ENCODE measurements at places on chromosomes 16 and 17.
A peak's percentile ranks its signal among the peaks of the same experiment; 100 is the strongest.

GRCh38 chr17:75849279-75849646 lies 5.1 kb upstream of the UNC13D start:
- no peak overlapping the region for H3K27ac ChIP-seq
- H3K4me3 ChIP-seq = no peak overlapping the region
- H3K4me1 ChIP-seq = peaks cover 37% of the 10 kb centered on the region
- no peak for DNase-seq

GRCh38 chr16:66851166-66851964 lies 7.2 kb downstream of the CA7 start:
- H3K36me3 ChIP-seq = no peaks in the 10 kb centered on the region
- no peak overlapping the region for H3K27ac ChIP-seq
- no peak overlapping the region for H3K4me3 ChIP-seq
- no peak for DNase-seq

- H3K4me1 ChIP-seq = peaks cover 12% of the 10 kb centered on the region
- no peak for DNase-seq
- no peak overlapping the region for H3K4me3 ChIP-seq
- H3K36me3 ChIP-seq = no peaks in the 10 kb centered on the region
- H3K27me3 ChIP-seq = no peaks in the 10 kb centered on the region
- H3K27ac ChIP-seq = no peak overlapping the region
Observed at GRCh38 chr17:17391668-17392370, 85.0 kb upstream of the MED9 start.

DNA sequence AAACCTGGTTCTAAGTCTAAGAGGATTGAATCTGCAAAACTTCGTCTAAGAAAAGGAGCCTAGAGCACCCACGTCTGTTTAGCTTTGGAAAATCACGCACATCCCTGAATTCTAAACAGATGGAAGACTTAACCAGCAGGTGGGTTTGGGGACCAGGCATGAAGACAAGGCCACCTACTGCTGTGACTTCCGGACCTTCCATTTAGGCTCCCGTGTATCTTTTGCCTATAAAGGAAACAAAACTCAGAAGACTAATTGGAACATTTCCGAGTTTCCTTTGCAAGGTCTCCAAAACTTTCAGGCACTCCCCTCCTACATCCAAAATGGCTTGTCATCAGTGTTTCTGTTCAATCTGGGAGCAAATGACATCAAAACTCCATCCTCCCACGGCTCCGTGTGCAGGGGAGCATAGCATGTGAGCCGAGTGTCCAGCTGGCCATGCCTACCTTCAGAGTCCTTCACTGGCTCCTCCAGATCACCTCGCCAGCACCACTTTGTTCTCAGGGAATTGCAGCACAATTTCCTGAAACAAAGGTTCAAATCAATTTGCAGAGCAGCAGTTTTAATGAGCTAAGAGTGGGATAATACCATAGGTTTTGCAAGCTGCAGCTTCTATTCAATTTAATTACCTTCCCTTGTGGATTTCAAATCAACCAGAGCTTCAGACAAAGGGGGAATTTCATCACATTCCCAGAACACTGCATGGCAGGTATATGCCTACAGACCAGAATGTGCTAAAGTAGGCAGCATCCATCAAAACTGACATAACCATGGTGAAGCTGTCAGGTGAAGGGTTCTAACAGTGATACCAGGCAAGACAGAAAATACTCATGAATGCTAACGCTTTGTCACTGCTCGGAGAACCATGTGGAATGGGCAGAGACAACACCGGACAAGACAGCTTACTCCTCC lies 23.5 kb downstream of the CACNG1 start:
- no peaks in the 10 kb centered on the region for H3K36me3 ChIP-seq
- no peak overlapping the region for H3K27ac ChIP-seq
- H3K27me3 ChIP-seq = no peaks in the 10 kb centered on the region
- no peak for DNase-seq
- H3K4me3 ChIP-seq = no peak overlapping the region

DNA sequence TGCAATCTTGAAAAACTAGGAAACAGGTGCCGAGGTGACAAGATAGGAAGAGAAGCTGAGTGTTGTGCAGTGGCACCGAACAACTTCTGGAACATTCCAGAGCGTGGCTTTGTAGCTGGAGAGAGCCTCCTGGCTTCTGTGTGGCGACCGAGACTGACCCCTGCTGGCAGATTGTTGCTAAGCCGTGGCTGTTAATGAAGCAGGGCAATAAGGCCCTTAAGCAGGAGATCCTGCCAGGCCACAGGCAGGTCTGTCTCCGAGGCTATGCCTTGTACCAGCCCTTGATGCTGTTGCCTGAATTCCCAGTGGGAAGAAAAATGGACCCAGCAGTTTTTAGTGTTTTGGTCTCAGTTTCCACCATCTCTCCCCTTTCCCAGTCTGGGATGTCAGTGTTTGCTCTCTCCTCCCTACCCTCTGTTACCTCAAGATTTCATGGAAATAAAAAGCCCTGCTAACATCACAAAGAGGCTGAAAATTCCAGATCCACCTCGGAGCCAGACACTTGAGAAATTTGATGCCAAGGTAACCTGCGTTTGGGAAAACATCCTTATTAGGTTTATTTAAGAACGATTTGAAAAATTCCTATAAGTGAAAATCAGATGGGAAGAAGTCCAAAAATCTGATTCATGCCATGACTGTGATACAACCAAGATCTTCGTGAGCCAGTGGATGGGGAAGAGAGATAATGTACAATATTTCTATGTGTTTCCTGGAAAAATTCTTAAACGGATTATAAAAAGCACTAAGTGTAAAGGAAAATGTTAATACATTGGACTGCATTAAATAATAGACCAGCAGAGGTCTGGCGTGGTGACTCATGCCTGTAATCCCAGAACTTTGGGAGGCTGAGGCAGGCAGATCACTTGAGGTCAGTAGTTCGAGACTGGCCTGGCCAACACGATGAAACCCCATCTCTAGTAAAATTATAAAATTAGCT lies 265.1 kb downstream of the PRKCA start:
- H3K27ac ChIP-seq = no peak overlapping the region
- peak; percentile 85 for DNase-seq
- H3K4me1 ChIP-seq = 0 out of 2 replicates have a peak, but pooled peaks cover 11% of the 10 kb centered on the region
- H3K36me3 ChIP-seq = no peaks in the 10 kb centered on the region

- H3K4me1 ChIP-seq = no peaks in the 10 kb centered on the region
- H3K27me3 ChIP-seq = no peaks in the 10 kb centered on the region
- no peak for DNase-seq
- H3K4me3 ChIP-seq = no peak overlapping the region
- no peak overlapping the region for H3K27ac ChIP-seq
- H3K36me3 ChIP-seq = no peaks in the 10 kb centered on the region
Observed at GRCh38 chr17:30552994-30553566, 75.9 kb downstream of the GOSR1 start.

DNA sequence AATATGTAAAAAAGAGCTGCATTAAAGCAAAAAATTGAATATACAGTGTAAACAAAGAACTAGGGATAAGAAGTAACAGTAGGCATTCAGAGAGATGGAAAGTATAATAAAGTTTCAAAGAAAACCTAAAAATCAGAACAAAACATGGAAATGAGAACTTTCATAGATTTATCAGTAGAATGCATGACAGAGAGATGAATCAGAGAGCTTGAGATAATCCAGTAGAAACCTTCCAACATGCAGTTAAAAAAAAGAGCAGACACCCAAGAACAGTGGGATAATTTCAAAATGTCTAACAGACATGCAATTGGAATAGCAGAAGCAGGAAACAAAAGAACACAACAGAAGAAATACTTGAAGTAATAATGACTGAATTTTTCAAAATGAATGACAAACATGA lies 1384.2 kb downstream of the CDH11 start:
- DNase-seq = no peak
- H3K27ac ChIP-seq = no peak overlapping the region
- H3K4me1 ChIP-seq = no peaks in the 10 kb centered on the region
- H3K4me3 ChIP-seq = no peak overlapping the region
- H3K36me3 ChIP-seq = no peaks in the 10 kb centered on the region
- H3K27me3 ChIP-seq = no peaks in the 10 kb centered on the region

DNA sequence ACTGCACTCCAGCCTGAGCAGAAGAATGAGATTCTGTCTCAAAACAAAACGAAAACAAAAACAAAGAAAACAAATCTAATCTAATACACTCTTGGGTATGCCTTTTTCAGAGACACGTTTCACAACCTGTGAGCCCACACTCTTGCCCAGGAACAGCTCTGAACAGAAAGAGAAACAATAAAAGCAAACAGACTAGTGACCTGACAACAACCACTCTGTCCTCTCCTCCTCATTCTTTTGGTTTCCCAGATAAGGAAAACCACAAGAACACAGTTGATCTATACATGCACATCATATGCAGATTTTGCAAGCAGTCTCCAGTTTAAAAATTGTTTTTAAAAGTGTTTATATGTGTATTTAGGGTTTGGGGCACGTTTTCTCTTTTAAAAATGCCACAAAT lies 1.3 kb downstream of the MKS1 start:
- H3K27ac ChIP-seq = no peak overlapping the region
- H3K27me3 ChIP-seq = no peaks in the 10 kb centered on the region
- H3K36me3 ChIP-seq = no peaks in the 10 kb centered on the region
- no peaks in the 10 kb centered on the region for H3K4me1 ChIP-seq
- DNase-seq = no peak

GRCh38 chr16:73504591-73505575 lies 457.0 kb upstream of the ZFHX3 start:
- DNase-seq = no peak
- H3K27me3 ChIP-seq = no peaks in the 10 kb centered on the region
- no peaks in the 10 kb centered on the region for H3K4me1 ChIP-seq
- H3K36me3 ChIP-seq = no peaks in the 10 kb centered on the region

GRCh38 chr17:28744104-28744971 lies 527 bp downstream of the TRAF4 start:
- peaks cover 18% of the 10 kb centered on the region for H3K36me3 ChIP-seq
- H3K27ac ChIP-seq = peak overlapping the region; percentile 96
- no peaks in the 10 kb centered on the region for H3K27me3 ChIP-seq
- peaks cover 40% of the 10 kb centered on the region for H3K4me1 ChIP-seq
- peak; percentile 90 for DNase-seq

DNA sequence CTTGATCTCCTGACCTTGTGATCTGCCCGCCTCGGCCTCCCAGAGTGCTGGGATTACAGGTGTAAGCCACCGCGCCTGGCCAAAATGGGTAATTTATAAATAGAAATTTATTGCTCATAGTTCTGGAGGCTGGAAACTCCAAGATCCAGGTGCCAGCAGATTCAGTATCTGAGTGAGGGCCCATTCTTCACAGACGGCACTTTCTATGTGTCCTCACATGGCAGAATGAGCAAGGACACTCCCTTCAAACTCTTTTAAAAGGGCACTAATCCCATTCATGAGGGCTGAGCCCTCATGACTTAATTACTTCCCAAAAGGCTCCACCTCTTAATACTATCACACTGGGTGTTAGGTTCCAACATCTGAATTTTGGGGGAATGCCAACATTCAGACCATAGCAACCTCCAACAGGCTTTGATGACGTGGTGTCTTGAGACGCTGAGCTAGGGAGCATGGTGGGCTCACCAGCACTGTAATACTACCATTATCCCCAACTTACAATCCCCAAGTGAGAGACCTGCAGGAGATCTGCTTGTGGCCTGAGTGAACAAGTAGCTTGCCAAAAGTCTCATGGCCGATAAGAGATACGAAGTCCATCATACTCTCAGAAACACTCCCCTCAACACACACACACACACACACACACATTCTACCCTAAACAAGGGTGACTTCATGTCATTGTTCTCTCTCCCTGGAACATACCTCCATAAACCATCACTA lies 8.5 kb downstream of the CMTM4 start:
- no peak overlapping the region for H3K27ac ChIP-seq
- DNase-seq = no peak
- peaks cover 10% of the 10 kb centered on the region for H3K4me1 ChIP-seq
- 0 out of 2 replicates have a peak, but pooled peaks cover 1% of the 10 kb centered on the region for H3K36me3 ChIP-seq

- peak overlapping the region; percentile 51 for H3K27ac ChIP-seq
- H3K4me1 ChIP-seq = peaks cover 43% of the 10 kb centered on the region
- H3K4me3 ChIP-seq = no peak overlapping the region
- no peaks in the 10 kb centered on the region for H3K36me3 ChIP-seq
Observed at GRCh38 chr17:48790607-48791127, 26.4 kb downstream of the TTLL6 start.

GRCh38 chr16:85528528-85529387 lies 84.4 kb upstream of the GSE1 start:
- no peaks in the 10 kb centered on the region for H3K27me3 ChIP-seq
- peak overlapping the region; percentile 13 for H3K27ac ChIP-seq
- H3K4me3 ChIP-seq = no peak overlapping the region
- peaks cover 70% of the 10 kb centered on the region for H3K4me1 ChIP-seq
- peak; percentile 67 for DNase-seq

DNA sequence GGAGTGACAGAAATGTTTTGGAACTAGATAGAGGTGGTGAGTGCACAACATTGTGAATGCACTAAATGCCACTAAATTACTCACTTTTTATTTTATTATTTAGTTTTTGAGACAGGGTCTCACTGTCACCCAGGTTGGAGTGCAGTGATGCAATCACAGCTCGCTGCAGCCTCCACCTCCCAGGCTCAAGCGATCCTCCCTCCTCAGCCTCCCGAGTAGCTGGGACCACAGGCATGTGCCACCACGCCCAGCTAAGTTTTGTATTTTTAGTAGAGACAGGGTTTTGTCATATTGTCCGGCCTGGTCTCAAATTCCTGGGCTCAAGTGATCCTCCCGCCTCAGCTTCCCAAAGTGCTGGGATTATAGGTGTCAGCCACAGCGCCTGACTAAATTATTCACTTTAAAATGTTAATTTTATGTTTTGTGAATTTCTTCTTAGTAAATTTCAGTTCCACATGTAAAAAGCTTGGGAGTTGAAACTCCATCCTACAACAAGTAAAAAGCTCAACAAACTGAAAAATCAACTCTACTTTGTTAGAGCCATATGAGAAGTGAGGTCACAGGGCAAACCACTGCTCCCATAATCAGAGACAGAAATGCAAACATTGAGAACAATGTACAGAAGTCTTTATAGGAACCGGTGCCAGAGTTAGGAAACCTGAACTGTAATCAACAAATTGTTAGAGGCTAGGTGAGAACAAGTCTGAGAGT lies 13.8 kb upstream of the SLC5A10 start:
- no peaks in the 10 kb centered on the region for H3K36me3 ChIP-seq
- peaks cover 9% of the 10 kb centered on the region for H3K4me1 ChIP-seq
- H3K27ac ChIP-seq = peak overlapping the region; percentile 34

GRCh38 chr17:6903326-6903900 lies 71.9 kb upstream of the TEKT1 start:
- no peaks in the 10 kb centered on the region for H3K36me3 ChIP-seq
- no peaks in the 10 kb centered on the region for H3K27me3 ChIP-seq
- H3K4me3 ChIP-seq = no peak overlapping the region
- no peak overlapping the region for H3K27ac ChIP-seq

- no peaks in the 10 kb centered on the region for H3K27me3 ChIP-seq
- no peaks in the 10 kb centered on the region for H3K36me3 ChIP-seq
- DNase-seq = no peak
- no peak overlapping the region for H3K4me3 ChIP-seq
- no peak overlapping the region for H3K27ac ChIP-seq
- peaks cover 22% of the 10 kb centered on the region for H3K4me1 ChIP-seq
Observed at GRCh38 chr17:35866341-35866950, 2.2 kb downstream of the HEATR9 start.

DNA sequence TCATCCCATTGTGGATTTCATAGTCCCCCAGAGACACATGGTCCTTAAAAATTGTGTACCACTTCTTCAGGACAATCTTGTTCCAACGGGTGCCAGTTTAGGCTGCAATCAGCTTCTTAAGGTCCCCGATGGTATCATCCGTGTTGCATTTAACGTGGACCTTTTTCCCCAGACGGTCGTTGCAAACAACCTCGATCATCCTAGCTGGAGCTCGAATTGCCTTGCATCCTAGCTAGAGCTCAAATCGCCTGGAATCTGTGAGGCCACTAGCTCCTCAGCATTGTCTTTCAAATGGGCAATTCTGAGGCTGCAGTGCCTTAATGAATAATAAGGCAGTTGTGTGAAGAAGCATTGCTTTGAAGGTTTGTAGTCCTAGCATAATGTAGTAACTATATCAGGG lies 37.7 kb upstream of the RHBDL3 start:
- H3K36me3 ChIP-seq = no peaks in the 10 kb centered on the region
- H3K4me3 ChIP-seq = no peak overlapping the region
- no peaks in the 10 kb centered on the region for H3K4me1 ChIP-seq

Measured in Caco-2 (cell line).